IMR-90 (cell line): ENCODE measurements at places on chromosomes 3 and 15. TPM values are rescaled to one million over a fixed set of nuclear protein-coding genes. Genes with fewer than 3 reads are reported as not detected.

- no peak overlapping the region for H3K27ac ChIP-seq
- H3K4me1 ChIP-seq: no peaks in the 10 kb centered on the region
- H3K27me3 ChIP-seq: no peaks in the 10 kb centered on the region
- H3K36me3 ChIP-seq: no peaks in the 10 kb centered on the region
Measured at GRCh38 chr3:148372206-148372875, 325.4 kb upstream of the AGTR1 start.

- no peak for DNase-seq
- H3K4me3 ChIP-seq: no peak overlapping the region
- no peak overlapping the region for H3K27ac ChIP-seq
- no peaks in the 10 kb centered on the region for H3K27me3 ChIP-seq
- H3K36me3 ChIP-seq: no peaks in the 10 kb centered on the region
Measured at GRCh38 chr3:87949879-87950208, 109.0 kb downstream of the CGGBP1 start.

DNA sequence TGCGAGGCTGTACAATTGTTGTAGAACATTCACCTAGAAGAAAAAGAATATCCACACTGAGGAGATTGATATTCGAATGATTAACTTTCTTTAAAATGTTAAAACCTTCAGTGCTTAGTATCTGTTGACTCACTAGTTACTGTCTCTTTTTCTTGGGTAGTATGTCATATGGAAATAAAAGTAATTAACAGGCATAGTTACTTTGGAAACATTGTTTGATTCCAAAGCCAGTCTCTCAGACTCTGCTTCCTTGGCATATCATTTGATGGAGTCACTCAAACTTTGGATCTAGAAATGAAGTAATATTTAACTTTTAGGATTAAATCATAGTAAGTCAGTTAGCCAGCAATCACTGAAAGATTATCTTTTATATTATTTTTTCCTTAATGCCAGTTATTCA lies 63.4 kb downstream of the MAP2K5 start:
- H3K36me3 ChIP-seq: no peaks in the 10 kb centered on the region
- DNase-seq: no peak
- H3K27me3 ChIP-seq: no peaks in the 10 kb centered on the region
- H3K4me1 ChIP-seq: no peaks in the 10 kb centered on the region

- no peaks in the 10 kb centered on the region for H3K36me3 ChIP-seq
- H3K4me1 ChIP-seq: no peaks in the 10 kb centered on the region
- H3K27ac ChIP-seq: no peak overlapping the region
- H3K4me3 ChIP-seq: no peak overlapping the region
- H3K27me3 ChIP-seq: no peaks in the 10 kb centered on the region
Measured at GRCh38 chr3:109631897-109632296, 294.6 kb upstream of the DPPA4 start.

DNA sequence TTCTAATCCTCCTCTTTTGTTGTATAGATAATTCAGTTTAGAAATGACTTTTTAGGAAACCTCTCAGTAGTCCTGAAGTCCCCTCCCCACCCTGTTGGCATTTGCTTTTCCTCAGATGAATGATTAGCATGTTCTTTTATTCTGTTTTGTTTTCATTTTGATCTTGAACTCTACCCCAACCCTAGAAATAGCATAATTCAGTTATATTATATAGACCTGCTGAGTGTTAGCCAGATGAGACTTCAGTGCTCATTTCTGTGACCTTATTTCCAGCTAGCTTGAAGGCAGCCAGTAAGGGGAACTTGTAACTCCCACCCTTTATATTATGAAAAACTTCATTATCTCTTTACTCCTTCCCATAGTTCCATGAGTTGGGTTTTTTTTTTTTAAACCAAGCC lies 41.2 kb downstream of the SNRK start:
- DNase-seq: no peak
- no peaks in the 10 kb centered on the region for H3K4me1 ChIP-seq
- H3K36me3 ChIP-seq: no peaks in the 10 kb centered on the region
- no peak overlapping the region for H3K27ac ChIP-seq

DNA sequence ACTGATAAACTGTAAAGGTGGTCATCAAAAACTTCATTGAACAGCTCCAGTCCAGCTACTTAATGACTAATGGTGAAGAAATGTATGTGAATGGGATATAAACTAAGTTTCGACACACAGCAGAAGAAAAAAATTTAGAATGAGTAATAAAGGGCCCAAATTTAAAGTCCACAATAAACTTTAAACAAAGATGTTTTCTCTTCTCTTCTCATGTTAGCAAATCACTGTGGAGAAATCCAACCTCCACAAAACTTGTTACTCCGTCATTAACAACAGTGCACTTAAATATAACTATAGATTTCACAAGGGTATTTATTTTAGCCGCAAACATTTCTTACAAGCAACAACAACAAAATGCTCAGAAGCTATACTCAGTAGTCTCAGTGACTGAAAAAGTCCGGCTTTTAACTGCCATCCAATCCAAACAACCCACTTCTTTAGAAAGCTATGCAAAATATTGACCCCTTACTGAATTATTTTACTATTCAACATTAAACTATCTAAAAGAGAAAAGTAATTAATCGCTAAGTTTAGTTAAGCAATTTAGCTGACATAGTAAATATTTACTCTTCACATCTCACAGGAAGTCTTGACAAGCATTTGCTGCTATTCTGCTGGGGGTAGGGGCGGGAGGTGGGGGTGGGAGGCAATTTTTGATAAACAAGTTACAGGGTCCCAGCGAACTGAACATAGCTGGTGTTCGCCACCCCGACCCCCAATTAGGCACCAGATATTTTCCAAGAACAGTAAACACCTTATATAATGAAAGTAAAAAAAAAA lies 2.4 kb downstream of the IGF2BP2 start:
- H3K36me3 ChIP-seq: no peaks in the 10 kb centered on the region
- peaks cover 8% of the 10 kb centered on the region for H3K4me1 ChIP-seq
- peak; percentile 87 for DNase-seq
- H3K27me3 ChIP-seq: no peaks in the 10 kb centered on the region
- peak overlapping the region; percentile 88 for H3K4me3 ChIP-seq

The CADM2 gene
- total RNA-seq: under 0.01 TPM in 1 of 2 replicates, not detected in the other

The TRH gene
- not detected in 2 replicates for total RNA-seq
